Myocyte (in vitro differentiated cells): ENCODE measurements at places on chromosomes 5 and 9.

- no peak for DNase-seq
Measured at GRCh38 chr9:106775960-106776359, 87.0 kb upstream of the ZNF462 start.

DNA sequence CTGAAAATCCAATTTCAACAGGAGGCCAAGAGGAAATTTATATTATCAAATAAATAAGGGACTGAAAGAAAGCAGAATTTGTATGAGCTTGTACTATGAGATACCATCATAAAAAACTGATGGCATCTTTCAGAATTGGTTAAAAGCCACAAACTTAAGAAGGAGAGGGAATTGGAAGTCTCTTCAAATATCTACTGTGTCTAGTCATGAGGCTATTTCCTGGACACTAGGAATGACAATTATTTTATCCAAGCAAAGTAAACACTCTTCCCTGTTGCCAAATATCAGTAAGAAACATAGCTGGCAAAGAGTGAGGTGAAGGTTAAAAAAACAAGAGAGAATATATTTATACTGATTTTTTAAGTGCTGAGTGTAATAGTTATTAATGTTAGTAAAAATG lies 101.5 kb upstream of the ARRDC3 start:
- DNase-seq = no peak

- peak; percentile 43 for DNase-seq
Measured at GRCh38 chr5:56457887-56458812, 225.0 kb upstream of the ANKRD55 start.

DNA sequence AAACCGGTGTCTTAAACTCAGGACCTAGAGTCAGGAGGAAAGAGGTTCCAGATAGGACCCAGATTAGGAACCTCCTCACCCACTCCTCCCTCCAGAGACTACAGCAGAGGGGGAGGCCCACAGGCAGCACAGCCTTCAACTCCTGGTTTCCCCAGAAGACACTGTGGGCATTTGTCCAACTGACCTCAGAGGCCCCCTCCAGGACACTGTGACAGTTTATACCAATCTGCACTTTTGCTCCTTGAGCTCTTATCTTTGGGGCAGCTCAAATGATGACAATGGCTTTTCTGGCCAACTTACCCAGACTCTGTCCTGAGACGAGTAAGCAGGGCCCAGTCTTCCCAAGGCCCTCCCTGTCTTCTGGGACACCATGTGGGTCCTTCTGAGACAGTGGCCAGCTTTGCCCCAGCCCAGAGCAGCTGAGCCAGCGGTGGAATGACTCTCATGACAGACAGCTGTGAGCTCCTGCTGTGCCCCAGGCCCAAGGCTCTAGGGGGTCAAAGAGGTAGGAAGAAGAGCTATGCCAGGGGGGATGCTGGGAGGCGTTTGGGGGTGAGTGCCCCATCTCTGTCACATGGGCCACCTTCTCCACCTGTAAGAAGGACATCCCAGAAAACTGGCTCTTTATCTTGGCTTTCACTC lies 14.3 kb downstream of the OR2V2 start:
- DNase-seq = no peak

- DNase-seq = peak; percentile 5
Measured at GRCh38 chr5:77418601-77419581, 73.2 kb downstream of the WDR41 start.

DNA sequence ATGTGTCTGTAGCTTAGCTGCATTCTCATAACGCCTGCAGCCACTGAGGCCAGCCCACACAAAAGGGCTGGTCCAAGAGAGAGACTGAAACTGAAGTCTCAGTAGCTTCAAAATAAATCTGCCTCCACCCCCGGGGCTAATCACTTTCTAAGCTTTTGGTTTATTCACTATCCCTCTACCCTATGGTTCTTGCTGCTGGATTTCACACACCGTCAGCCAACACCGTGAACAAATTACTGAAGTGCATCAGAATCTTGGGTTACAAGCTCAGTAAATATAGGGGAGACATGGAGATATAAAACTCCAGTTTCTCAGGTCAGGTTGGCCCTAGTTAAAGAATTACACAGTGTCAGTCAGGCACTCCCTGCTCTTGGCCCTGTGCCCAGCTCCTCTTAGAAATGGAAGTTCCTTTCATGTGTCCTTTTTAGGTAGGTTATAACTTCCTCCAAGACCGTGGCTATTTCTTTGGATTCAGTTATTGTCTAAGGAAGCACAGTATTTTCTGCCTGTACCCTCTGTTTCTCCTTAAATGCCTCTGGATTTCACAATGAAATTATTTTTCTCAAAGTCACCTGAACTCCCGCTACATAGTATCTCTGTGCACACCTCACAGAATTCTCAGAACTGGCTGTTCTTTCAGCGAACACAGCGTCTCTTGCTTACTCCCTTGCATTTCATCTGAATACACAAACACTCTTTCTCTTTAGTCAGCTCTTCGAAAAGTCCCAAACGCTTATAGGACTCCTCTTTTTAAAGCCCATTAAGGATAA lies 112.5 kb downstream of the FAM174A start:
- DNase-seq = peak; percentile 44

DNA sequence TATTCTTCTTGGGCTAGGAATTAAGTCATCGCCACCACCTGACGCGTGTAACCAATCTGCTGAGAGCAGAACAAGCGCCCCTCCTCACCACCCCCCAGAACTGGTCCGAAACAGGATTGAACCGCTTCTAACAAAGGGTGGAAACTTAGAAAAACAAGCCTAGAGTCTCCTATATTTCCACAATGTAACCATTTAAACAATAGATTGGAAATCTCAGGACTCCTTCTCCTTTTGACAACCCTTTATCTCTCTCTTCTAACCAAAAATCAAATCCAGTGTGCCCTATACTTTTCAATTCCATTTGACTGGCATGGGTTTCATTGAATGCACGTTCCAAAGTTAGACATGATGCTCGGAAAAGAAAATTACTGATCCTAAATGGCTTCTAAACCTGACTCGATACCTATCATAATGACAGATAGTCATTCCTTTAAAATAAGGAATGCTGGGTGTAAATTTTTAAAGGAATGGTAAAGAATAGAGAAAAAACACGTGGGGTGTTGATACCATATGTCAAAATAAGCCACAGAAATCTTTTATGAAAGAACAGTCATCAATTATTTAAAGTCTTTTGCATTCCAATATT lies 1.2 kb downstream of the ARRDC3 start:
- DNase-seq = peak; percentile 92

DNA sequence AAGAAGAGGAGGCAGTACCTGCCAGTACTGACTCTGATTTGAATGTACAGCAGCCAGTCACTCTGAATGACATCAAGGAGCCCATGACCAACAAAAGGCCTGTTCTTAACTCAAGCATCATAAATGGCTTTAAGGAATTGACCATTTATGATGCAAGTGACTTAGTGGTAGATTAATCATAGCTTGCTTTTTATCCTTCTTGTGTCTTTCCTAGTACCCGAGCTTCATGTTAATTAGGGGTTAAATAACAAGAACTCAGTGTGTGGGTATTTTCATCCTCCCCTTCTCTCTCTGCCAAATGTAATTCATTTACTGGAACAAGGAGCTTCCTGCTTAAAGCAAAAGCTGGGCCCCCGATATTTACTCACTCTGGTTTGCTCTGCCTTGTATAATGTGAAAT lies 146.5 kb downstream of the UNC13B start:
- no peak for DNase-seq

DNA sequence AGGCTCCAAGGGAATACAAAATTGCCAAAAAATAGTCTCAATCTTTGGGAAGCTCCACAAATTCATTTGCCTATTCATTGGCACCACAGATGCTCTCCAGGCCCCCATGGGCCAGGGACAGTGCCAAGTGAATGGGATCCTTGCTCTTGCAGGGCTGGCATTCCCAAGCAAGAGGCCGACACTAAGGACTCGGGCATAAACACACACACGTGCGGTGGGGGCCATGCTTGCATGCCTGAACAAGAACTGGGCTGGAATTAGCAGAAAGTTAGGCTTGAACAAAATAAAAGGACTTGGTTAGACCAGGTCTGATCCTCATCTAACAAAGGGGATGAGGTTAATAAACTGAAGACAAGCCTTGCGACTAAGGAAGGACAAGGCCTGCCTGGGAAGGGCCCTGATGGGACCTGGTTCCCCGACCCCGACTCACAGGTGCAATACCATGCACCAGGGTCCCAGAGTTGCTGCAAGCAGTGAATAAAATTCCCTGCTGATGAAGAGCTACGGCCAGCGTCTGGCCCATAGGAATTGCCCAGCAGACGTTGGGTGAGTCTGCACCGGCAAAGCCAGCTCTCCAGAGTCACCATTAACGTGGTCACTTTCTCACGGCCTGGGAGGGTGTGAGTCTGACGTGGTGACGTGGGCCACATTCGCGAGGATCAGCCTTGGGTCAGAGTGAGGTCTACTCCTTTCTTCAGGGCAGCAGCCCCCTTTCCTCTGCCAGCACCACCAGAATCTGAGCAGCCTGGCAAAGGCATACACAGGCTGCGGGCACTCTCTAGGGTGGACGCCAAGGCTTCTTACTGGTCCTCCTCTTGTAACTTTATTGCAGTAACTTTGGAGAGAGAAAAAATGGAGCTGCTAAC lies 77.4 kb upstream of the FCN1 start:
- no peak for DNase-seq

- no peak for DNase-seq
Measured at GRCh38 chr9:104866191-104866590, 61.8 kb downstream of the ABCA1 start.

DNA sequence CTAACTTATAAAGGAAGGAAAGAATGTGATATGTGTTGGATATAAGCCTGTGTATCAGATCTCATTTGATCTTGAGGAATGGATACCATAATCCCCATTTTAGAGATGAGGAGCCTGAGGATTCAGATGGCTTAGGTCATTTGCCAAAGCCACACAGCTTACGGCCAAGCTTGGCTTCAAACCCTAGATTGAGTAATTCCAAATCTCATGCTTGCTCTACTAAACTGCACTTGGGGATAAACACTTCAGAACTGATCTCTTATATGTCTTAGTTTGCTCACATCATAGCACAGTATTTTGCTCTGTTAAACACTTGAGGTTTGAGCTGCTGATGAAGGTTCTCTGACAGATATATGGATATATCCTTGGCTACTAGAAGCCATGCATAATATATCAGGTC lies 504.4 kb downstream of the NTRK2 start:
- DNase-seq = no peak

DNA sequence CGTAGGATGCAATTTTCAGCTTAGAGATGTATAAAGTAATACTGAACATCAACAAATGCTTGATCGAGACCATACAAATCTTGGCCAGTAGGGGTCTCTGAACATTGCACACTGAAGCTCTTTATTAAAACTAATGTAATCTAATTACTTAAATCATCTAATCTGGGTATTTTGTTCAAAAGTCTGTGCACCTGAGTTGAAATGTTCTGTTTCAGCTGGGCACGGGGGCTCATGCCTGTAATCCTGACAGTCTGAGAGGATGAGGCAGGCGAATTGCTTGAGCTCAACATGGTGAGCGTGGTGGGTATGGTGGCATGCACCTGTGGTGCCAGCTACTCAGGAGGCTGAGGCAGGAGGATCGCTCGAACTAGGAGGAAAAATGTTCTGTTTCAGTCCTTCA lies 41.0 kb downstream of the ESM1 start:
- DNase-seq = peak; percentile 56

DNA sequence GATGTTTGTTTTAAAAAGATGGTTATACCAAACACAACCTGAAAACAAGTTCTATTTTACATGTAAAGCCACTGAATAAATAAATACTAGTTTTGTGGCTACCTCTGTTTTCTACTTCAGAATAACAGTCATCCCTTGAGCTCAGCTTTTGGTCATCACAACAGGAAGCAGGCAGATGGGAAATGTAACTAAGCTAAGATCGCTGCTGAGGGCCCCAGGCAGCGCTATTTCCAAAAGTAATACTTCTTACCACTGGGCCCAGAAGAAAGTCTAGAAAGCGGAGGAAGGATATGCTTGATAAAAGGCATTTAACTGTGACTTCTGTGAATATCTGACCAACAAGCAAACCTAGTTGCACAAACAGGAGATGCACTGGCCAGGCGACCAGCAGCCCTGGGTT lies 61.4 kb downstream of the SERINC5 start:
- no peak for DNase-seq

- peak; percentile 78 for DNase-seq
Measured at GRCh38 chr9:69412741-69413150, 87.7 kb downstream of the ENTREP1 start.

DNA sequence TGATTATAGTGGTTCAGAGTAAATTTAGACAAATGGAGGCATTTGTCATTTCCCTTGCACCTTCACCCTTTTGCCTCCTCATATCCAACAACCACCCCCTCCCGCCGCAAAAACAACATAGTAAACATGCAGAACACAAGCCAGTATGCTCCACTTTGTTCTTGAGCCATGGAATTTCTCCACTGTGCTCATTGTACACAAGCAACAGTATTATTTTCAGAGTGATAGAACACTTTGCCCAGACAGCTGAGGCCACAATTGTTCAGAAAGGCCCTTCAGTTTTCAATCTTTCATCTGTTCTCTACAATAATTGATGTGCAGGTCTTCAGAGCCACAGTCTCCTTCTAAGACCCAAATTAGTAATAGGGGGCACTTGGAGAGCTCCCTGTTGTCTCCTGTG lies 272.8 kb upstream of the SLC30A5 start:
- no peak for DNase-seq

DNA sequence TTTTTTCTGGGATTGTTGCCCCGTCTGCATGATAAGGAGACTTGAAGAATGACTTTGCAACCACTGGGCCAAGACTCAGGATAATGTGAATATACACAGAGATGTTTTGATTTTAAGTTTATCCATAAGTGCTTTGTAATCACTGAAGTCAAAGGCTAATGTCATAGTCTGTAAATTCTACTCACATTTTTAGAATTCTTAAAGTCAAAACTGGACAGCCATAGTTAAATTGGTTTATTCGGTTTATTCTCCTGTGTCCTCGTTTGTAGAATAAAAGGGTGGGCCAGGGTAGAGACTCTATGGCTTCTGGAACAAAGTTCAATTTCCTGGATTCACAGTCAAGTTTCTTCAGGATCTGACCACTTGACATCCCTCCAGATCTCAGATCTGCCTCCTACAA lies 327.7 kb upstream of the TNC start:
- DNase-seq = no peak

DNA sequence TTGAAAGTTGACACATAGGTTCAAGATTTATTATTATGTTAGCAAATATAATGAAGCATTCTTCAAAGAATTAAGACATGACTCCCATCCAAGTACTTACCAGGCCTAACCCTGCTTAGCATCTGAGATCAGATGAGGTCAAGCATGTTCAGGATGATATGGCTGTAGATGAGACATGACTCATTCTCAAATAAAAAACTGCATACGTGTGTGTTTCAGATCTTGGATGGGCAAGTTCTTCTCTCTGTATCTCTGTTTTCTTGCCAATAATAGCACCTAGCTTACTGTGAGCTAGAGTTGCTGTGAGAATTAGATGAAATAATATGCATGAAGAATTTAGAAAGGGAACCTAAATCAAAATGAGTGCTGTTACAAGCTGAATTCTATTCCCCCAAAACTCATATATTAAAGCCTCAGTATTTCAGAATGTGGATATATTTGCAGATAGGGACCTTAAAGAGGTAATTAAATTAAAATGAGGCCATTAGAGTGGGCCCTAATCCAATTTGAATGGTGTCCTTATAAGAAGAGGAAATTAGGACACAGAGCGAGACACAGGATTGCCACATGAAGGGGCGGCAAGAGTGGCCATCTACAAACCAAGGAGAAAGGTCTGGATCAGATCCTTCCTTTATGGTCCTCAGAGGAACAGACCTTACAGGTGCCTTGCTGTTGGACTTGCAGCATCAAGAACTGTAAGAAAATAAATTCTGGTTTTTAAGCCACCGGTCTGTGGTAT lies 146.2 kb downstream of the MARCHF11 start:
- DNase-seq = no peak
